Activated T-helper 1 cell treated with anti-CD3 and anti-CD28 coated beads, Interleukin-12 subunit alpha, Interleukin-12 subunit beta, Interleukin-2, Interleukin-4 antibody, amounts not matched to agents 30 ng/mL and 10 ng/mL and 1 ng/mL, durations not matched to agents 14 hours and 24 hours and 36 hours (primary cell): ENCODE measurements at places on chromosomes 13 and 19.

GRCh38 chr19:7224209-7224686 is 70.0 kb downstream of the INSR start:
- H3K27ac ChIP-seq, result no peak overlapping the region
- no peaks in the 10 kb centered on the region for H3K36me3 ChIP-seq
- H3K27me3 ChIP-seq, result peaks cover 4% of the 10 kb centered on the region
- DNase-seq, result no peak
- H3K4me3 ChIP-seq, result no peak overlapping the region

GRCh38 chr13:112159575-112160547 is 92.9 kb downstream of the SOX1 start:
- H3K27me3 ChIP-seq, result peaks cover 16% of the 10 kb centered on the region
- H3K4me1 ChIP-seq, result no peaks in the 10 kb centered on the region
- no peak overlapping the region for H3K4me3 ChIP-seq
- no peak for DNase-seq
- H3K36me3 ChIP-seq, result no peaks in the 10 kb centered on the region

DNA sequence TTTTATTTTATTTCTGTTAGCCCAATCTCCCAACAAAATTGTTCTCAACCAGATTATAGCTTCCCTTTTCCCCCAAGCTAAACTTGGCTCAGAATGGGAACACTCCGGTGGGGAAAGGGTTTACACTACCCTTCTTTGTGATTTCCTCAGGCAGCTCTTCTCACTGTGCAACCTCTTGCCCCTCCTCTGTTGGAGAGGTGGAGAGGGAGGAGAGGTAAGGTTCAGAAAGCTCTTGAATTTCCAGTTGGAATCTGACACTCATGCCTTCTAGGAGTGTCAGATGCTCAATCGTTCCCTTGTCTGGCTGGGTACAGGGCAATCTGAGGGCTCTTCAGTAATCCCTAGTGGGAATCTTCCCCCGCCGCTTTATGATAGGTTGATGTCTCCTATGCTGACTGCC is 486.1 kb upstream of the KLF12 start:
- no peak for DNase-seq
- no peaks in the 10 kb centered on the region for H3K27me3 ChIP-seq
- no peaks in the 10 kb centered on the region for H3K4me1 ChIP-seq

DNA sequence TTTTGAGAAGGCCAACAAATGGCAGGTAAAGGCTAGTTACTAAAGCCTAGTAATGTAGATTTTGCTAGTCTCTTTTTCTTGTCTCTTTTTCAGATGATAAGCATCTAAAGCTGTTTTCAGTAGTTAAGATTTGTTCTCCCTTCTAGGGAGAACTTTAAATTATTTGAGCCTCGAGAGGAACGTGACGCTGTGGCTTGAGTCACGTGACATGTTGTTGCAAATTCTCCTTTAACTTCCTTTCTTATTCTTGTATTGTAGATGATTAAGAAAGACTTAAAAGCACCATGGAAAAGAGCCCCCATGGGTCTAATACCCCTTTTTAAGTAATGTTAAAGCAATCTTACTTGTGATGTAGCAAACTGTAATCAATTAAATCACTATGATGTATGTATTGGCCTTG is 2698.7 kb downstream of the PCDH9 start:
- no peak overlapping the region for H3K4me3 ChIP-seq
- no peaks in the 10 kb centered on the region for H3K4me1 ChIP-seq
- no peaks in the 10 kb centered on the region for H3K27me3 ChIP-seq
